ENCODE measurements at places on chromosomes 2 and 18.

DNA sequence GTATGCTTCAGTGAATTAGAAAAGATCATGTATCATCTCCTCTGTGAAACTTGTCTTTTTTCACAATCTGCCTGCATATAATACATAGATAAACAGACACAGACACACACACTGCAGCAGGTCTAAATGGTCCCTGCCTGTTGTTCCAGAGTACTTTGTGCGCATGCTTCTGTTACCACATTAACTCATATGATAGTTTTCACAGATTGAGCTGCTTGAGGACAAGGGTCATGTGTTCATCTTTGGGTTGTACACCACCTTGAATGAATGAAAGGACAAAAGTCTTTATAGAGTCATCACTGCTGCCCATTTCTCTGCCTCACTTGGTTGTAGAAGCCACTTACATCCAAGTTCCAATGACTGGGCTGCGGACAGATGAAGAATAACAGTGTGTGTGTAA, 72.7 kb upstream of the GLS start:
- no peak for DNase-seq

DNA sequence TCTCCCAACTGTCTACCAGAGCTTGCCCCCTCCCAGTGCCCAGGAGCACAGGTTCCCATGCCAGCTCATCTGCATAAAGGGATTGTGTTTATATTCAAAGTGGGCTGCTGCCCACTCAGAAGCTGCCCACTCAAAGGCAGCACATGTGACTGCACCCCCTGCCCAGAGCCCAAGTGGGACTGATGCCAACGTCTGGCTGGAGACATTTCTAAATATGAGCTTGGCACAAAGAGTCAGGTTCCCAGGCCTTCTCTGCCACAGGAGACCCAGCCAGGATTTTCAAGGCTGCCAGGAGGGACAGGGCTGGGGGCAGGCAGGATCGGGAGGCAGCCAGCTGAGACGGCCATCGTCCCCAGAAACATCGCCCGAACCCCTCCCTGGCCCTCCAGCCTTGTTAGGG, 67.1 kb downstream of the ZBTB7C start:
- DNase-seq = no peak

DNA sequence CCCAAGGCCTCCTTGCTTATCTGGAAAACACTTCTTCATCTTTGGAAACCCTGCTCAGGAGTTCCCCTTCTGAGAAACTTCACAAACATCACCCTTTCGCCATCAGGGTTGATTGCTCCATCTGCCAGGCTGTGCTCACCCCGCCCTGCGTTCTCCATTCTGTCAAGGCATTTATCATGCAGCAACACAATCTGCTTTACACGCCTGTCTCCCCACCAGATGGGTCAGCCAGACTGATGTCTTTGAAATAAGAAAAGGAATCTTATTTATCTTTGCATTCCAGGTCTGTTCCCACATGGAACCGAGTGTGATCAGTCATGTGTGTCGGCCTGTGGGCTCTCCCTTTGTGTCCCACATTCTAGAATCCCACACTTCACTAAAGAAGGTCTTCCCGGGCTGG, 110.0 kb upstream of the ARL4C start:
- peak; percentile 2 for DNase-seq

DNA sequence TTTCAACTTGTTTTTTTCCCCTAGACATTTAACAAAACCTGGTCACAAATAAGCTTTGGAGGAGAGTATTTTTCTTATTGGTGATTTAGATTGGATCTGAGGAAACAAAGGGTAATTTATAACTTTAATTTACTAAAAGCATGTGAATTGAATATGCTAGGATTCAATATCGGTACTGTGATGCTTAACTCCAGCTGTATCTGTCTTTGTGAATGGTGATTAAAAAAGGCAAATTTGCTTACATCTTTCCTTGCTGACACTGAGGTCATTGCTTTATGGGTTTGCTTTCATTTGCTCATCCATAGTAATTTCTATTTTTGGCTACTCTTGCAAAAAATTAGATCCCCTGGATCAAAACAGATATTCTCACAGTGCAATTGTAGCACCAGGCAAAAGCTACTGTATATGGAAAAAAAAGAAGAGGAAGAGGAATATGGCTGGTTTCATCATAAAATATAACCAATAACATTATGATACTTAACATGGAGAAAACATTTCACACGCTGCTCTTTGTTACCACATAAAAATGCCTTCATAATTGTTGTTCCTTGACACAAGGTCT, 832.0 kb upstream of the ZEB2 start:
- no peak for DNase-seq

DNA sequence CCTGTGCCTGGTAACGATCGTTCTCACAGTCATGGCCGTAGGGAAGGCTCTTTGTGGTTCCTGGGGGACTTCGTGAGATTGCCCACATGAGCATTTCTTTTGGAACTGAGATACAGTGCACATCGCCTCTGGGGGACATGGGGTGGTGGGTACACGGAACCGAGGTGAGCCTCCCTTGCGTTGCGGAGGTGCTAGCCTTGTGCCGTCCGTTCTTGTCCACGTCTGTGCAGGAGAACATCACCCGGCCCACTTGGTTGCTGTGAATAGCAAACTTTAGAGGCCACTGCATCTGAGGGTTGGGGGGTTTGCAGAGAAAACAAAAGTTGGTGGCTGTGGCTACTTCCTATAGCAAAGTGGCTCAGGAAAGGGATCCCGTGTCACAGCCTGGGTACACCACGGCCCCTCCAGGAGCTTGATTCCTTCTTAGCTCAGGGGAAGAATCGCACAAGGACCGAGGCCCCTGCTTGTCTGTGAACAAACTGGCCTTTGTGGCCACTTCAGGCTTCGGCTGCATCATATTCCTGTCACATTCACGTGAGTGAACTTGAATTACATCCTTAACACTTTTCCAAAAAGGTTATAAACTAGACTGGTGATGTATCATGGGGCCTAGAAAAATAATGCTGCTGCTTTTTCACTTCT, 72.6 kb downstream of the LRRFIP1 start:
- no peak for DNase-seq

DNA sequence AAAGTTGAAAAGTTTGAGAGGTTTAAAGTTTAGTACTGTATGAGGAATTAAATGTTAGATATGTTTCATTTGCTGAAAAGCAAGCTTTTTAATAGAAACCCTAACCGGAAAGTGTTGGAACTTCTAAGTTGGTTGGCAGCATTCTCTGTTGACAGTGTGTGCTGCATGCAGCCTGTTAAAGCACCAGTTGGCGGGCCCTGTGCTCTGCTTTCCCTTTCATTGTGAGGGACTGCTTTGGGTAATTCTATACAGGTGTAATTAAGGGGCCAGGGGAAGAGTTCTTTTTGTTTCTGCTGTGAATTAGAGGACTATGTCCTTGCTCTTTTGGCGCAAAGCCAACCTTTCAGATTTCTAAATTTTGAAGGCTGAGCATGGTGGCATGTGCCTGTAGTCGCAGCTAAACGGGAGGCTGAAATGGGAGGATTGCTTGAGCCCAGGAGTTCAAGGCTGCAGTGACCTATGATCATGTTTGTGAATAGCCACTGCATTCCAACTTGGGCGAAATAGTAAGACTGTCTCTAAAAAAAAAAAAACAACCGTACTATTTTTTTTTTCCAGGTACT, 20.1 kb downstream of the PLEKHB2 start:
- no peak for DNase-seq
